DMS 273 treated with DMSO at 0.1 percent for 48 hours (cell line): ENCODE measurements at places on chromosomes 7 and 10.

GRCh38 chr10:118851062-118852035, 96.6 kb upstream of the CACUL1 start:
- DNase-seq: no peak

DNA sequence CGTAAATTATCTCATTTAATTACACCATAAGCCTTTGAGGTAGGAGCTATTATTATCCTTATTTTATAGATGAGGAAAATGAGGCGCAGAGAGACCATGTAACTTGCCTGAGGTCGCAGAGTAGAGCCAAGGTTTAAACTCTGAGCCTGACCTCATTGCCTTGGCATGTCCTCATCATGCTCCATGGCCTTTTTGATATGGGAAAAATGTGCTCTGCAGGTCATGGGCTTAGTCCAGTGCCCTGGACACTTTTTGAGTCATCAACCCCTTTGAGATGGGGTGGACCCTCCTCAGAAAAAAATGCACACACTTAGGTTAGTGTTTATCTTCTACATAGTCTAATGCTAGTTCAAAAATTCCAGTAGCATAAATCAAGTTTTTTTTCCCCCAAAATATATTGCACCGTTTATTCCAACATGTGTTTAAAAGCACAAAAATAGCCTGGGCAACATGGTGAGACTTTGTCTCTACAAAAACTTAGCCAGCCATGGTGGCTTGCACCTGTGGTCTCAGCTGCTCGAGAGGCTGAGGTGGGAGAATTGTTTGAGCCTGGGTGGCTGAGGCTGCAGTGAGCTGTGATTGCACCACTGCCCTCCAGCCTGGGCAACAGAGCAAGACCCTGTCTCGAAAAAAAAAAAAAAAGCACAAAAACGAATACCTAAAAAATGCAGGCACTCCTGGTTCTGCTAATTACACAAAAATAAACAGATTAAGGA, 28.6 kb upstream of the TMEM178B start:
- DNase-seq: no peak

- no peak for DNase-seq
Observed at GRCh38 chr7:147423875-147424274, 1166.7 kb upstream of the C7orf33 start.

DNA sequence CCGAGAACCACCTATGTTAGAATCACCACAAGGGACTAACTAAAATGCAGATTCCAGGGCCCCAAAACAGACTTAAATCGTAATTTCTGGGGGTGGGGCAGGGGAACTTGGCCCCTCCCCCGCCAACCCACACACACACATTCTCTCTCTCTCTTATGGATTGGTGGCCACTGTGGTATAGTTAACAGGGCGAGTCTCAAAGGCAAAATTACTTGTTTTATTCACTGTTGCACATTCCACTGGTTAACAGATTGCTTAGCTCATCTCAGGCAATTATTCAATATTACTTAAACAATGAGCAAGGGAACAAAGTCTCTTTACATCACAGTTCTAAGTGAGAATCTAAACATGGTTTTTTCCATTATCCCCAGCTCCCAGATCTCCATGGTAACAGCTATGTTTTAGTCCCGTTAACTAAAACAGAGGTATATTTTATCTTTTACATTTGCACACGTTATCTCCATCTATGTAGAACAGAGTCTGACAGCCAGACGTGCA, 38.5 kb downstream of the IGF2BP3 start:
- DNase-seq: no peak

GRCh38 chr10:33377658-33378025, 43.2 kb upstream of the NRP1 start:
- no peak for DNase-seq

DNA sequence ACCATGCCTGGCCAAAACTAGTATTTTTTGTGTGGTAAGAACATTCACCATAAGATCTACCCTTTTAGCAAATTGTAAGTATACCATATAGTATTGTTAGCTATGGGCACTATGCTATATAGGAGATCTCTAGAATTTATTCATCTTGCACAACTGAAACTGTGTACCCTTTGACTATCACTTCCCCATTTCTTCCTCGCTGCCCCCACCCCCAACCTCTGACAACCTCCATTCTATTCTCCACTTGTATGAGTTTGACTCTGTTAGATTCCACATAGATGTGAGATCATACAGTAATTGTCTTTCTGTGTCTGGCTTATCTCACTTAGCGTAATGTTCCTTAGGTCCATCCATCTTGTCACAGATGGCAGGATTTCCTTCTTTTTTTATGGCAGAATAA, 3.6 kb downstream of the CASP7 start:
- no peak for DNase-seq

- no peak for DNase-seq
Observed at GRCh38 chr7:102103027-102103372, 183.7 kb upstream of the SH2B2 start.

DNA sequence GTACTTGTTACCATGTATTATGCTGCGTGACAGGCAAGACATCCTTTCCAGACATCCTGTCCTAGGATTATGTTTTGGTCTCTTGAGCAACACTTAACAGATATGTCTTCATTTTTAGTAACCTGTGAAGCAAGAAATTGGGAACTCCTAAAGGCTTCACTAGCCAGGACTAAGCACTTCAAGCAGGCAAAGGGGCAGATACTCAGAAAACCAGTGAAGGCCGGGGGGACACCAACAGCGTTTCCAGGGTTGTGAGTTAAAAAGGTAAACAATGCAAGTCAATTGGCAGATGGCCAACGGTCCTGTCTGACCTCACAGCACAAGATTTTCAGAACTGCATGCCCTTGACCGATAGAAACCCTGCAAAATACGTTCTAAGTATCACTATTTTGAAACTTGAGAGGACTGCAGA, 77.6 kb upstream of the SFMBT2 start:
- DNase-seq: no peak

- DNase-seq: no peak
Observed at GRCh38 chr10:124058346-124059003, 34.9 kb downstream of the CHST15 start.

GRCh38 chr10:29166713-29167112, 122.2 kb upstream of the LYZL1 start:
- DNase-seq: no peak

GRCh38 chr7:83548250-83548649, 100.7 kb downstream of the SEMA3E start:
- no peak for DNase-seq

GRCh38 chr7:152025077-152025936, at the start of gene GALNT11:
Gene GALNT11 (plus strand): TSS chr7:152025674. CDS start chr7:152094228, 68,554 bp downstream.
- peak; percentile 52 for DNase-seq

- no peak for DNase-seq
Observed at GRCh38 chr10:21173802-21174714, 276.9 kb upstream of the NEBL start.

DNA sequence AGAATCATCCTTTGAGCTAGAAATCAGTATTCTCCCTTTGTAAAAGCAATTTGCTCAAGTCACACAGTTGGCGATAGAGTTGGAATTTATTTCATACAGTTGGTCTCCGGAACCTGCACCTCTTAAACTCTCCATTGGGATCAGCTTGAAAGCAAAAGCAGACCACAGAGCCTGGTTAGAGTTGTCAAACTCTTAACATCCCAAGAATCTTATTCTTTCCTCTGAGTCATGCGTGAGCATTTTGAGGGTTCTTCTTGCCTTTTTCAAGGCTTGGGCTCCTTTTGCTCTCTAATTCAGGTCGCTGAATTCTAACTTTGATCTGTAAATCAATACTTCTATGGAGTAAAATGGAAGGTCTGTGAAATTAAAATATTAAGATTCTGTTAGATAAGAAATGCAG, 19.6 kb upstream of the SCIN start:
- no peak for DNase-seq

DNA sequence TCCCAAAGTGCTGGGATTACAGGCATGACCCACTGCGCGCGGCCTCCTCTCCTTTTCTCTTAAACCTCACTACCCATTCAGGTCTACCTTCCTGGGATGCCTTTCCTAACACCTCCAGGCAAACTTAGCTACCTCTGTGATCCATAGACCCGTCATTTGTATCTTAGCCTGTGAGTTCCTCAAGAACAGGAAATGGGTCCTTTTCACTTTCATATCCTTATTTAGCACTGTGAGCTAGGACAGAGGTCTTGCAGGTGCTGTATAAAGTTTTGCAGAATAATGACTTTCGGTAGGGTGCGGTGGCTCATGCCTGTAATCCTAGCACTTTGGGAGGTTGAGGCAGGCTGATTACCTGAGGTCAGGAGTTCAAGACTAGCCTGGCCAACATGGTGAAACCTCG, 215.7 kb downstream of the RELN start:
- no peak for DNase-seq

DNA sequence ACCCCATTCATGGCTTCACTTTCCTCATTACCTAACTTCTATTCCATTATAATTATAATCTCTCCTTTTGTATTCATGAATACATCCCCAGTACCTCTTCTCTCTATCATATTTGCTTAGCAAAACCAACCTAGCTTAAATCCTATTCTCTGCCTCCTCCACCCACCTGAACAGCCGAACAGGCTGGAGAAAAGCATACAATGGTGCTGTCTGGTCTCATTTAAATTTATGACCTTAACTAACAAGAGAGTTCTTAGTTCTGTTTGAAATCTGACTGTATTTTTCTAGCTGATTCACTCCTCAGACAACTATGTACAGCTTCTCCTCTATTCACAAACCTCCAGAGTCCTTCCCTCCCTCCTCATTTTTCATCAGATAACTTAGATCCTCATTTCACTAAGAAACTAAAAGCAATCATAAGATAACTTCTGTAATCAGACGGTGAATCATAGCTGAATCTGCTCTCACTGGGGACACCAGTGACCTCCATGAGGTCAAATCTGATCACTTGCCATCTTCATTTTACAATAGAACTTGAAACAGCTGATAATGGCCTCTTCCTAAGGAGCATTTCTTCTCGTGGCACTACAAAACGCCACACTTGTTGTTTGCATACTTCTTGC, 233.9 kb upstream of the AOAH start:
- no peak for DNase-seq

DNA sequence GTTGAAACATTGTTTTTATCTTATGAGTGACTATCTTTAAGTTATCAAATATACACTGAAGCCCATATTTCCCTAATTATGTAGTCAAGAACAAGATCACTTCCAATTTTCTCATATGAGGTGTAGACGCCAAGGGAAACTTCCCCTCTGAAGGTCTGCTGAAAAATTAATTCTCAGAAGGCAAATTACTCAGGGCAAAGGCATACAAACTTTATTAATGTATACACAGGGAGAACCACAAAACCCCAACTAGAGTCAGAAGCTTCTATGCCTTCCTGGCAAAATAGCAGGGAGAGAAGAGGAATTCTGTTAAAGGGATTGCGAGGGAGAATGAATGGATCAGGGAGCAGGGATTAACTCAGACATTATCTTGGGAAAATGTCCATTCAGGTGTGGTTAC, 83.4 kb downstream of the DOCK4 start:
- DNase-seq: no peak
